GM18507 (cell line): ENCODE measurements at places on chromosomes 4 and X.

- no peak for DNase-seq
Observed at GRCh38 chrX:136255541-136255940, 4.3 kb upstream of the MAP7D3 start.

- no peak for DNase-seq
Observed at GRCh38 chr4:188627892-188628291, 488.7 kb downstream of the TRIML1 start.

GRCh38 chrX:130110379-130111219 lies at the start of gene ELF4:
ELF4 (minus strand) TSS chrX:130110497; CDS start chrX:130081330, 29,167 bp downstream.
- no peak for DNase-seq

- no peak for DNase-seq
Observed at GRCh38 chr4:1357356-1358248, 10.6 kb downstream of the UVSSA start.

DNA sequence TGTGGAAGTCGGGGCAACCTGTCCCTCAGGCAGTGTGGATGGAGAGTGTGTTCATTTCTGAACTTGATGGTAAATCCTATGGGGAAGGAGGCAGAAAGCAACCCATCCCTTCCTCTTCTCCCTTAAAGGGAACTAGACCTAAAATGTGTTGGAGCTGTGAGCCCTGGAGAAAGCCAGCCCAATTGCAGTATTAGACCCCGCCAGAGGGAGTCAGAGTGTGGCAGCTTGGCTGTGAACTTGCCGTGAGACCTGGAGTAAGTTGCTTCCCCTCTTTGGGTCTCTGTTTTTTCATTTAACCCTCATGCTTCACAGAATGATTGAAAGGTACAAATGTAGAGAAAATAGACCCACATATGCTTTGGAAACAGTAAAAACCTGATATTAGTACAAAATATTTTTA lies 108.7 kb upstream of the PAK3 start:
- DNase-seq, result no peak

DNA sequence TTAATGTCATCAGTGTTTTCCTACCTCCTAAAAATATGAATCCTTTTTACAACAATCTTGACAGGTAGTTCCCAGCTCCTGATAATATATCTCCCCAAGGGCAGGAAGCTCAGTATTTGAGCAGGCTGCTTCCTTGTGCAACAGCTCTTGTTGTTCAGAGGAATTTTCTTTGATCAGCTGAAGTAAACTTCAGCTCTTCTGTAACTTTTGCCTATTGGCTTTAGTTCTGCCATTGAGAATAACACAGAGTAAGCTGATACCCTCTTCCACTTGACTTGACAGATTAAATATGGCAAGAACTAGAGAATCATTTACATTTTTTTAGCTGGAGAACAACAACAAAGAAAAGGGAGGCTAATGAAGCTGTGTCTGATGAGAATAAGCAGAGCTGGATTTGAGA lies 75.2 kb downstream of the LUZP4 start:
- no peak for DNase-seq

GRCh38 chr4:15149839-15150592 lies 147.7 kb downstream of the CPEB2 start:
- peak; percentile 5 for DNase-seq

GRCh38 chr4:2964706-2965258 lies 1.4 kb downstream of the GRK4 start:
- DNase-seq, result no peak

DNA sequence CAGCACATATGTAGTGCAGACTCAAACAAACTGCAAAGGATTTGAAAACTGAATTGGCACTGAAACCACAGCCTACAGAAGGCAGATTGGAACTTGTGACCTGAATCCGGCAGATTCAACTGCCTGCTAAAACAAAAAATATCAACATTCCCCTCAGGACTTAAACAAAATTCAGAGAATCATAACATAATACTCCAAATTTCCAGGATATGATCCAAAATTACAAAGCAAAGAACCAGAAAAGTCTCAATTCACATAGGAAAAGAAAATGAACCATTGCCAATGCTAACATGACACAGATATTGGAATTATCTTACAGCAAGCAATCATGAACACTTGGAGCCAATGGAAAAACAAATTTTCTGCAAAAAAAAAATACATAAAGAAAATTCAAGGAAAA lies 250.4 kb downstream of the PRDM5 start:
- no peak for DNase-seq

GRCh38 chrX:47637546-47638195 lies 7.9 kb upstream of the CFP start:
- no peak for DNase-seq

DNA sequence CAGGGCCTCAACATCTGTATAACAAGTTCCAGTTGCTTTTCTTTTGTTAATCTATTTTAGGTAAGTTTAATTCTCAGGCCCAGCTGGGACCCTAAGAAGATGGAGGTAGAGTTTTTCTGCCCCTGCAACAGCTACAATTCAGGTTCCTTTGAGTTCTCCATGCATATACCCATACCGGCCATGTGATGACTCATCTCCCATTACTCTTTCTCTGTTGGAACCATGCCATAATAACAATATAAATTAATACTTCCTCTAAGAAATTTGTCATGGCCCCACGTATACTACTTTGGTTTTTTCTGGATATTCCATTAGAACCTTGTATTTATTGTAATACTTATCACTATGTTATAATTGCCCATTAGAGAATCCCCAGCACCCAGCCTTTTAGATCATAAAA lies 1.3 kb upstream of the INTU start:
- no peak for DNase-seq

- DNase-seq, result no peak
Observed at GRCh38 chrX:46381630-46382029, 163.6 kb downstream of the ZNF674 start.

DNA sequence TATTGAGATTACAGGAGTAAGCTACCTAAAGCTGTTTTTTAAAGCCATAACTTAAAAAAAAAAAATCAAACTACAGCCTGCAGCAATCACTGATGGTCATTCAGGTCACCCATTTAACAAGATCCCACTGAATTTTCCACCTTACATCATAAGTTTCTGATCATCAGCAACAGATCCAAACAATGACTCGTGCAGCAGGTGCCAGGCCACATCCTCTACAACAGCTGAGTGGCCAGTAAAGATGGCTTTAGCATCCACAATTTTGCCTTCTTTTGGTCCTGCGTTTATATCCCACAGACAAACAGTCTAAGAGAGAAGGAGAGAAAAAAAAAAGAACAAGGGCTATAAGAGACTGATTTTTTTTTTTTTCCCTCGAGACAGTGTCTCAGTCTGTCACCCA lies 16.6 kb downstream of the RBBP7 start:
- DNase-seq, result no peak

GRCh38 chr4:78581618-78582017 lies 30.0 kb downstream of the ANXA3 start:
- no peak for DNase-seq

DNA sequence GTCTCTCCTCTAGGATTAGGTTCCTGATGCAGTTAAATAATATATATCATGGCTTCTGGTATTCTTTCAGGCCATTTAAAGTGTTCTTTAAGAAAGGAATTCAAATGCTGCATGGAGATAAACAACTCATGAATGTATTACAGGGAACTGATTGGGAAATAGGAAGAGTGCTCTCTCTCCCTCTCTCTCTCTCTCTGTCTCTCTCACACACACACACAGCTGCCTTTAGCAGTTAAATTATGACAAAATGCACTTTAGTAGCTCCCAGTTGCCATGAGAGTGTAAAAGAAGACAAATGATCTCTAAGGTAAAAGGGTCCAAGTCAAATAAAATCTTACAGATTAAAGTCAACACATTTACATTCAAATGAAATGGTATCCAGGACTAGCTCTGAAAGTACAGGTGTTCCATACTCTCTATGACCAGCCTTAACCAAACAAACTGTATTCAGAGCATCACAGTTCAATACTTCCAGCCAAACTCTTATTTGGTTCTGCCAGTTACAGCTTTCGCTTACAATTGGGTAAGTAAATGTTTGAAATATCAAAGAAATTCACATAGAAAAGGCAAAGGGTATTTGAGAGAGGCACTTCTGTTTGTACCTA lies 94.7 kb upstream of the CXXC4 start:
- DNase-seq, result no peak

DNA sequence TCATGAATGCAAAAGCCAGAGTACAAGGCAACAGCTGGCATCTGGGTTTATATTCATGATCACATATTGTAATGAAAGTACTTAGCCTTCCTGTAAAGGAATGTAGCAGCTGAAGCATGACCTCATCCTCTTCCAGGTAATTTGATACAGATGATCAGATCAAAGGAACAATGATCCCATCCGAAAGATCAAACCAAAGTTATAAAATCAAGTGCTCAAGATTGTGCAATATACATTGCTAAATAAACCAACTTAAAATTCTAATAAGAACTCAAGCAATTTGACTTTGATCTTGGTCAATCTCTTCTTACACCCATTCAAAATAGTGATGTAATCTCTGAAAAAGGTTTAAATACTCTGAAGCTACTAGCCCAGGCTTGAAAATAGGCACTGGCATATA lies 113.1 kb upstream of the INPP4B start:
- DNase-seq, result no peak

DNA sequence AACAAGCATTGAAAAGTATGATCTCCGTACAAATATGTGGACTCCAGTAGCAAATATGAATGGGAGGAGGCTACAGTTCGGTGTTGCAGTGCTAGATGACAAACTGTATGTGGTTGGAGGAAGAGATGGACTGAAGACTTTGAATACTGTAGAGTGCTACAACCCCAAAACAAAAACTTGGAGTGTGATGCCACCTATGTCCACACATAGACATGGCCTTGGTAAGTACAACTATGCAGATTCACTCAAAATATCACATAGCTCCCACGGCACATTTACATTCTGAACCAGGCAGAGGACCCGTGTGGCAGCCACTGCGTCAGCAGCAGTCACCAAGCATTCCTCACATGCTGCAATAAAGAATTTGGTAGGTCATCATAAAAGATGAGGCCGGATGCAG lies 41.3 kb downstream of the KLHL5 start:
- no peak for DNase-seq

DNA sequence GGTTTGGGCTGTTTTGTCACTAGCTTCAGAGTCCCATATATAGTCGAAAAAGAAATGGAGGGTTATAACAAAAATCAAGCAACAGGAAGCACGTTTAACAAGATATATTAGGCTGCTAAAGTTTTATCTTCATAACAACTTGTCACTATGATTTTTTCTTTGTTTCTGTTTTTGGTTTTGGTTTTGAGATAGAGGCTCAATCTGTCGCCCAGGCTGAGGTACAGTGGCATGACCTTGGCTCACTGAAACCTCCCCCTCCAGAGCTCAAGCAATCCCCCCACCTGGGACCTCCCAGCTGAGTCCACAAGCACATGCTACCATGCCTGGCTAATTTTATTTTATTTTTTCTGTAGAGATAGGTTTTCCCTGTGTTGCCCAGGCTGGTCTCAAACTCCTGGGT lies 2664.4 kb downstream of the ARAP2 start:
- DNase-seq, result no peak

- DNase-seq, result no peak
Observed at GRCh38 chrX:13469963-13470684, 99.3 kb upstream of the EGFL6 start.

DNA sequence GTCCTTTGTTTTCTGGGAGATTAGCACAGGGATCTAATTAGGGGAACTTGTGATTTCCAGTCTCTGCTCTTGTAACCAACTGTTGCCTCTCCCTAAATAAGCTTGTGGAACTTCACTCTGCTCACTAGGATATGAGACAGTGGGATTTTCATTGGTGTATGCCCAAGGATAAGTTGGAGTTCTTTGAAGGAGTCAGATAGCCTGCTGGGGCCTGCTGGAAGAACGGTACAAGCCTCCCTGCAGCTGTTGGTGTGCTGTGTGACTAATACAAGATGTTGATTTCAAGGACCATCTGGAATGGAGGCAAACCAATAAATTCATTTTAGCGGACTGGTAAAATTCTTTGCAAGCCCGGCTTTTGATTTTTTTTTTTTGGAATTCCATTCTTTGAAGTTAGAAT lies 167.0 kb downstream of the AASDH start:
- no peak for DNase-seq

DNA sequence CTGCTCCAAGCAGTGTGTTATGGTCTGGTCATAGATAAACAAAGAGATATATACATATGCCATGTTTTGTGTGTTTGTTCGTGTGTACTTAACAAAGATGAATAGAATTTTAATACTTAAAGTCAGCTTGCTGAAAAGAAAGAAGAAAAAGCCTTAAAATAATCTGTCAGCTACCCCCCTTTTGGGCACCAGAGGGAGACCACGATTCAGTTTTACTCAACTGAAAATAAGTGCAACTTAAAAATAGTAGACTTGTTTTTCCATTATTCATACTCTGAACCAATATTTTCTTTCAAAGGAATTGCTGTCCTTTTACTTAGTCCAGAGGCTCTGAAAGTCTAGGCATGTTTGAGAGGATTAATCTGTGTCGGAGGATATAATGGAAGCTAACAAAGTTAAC lies 181.7 kb upstream of the AGTR2 start:
- DNase-seq, result no peak

GRCh38 chrX:53421772-53422085 lies 725 bp downstream of the SMC1A start:
- no peak for DNase-seq

GRCh38 chrX:18973527-18974192 lies 10.3 kb downstream of the PHKA2 start:
- no peak for DNase-seq

- DNase-seq, result no peak
Observed at GRCh38 chr4:10734697-10735096, 50.1 kb upstream of the CLNK start.

- no peak for DNase-seq
Observed at GRCh38 chrX:76977452-76977851, 469.7 kb upstream of the FGF16 start.

DNA sequence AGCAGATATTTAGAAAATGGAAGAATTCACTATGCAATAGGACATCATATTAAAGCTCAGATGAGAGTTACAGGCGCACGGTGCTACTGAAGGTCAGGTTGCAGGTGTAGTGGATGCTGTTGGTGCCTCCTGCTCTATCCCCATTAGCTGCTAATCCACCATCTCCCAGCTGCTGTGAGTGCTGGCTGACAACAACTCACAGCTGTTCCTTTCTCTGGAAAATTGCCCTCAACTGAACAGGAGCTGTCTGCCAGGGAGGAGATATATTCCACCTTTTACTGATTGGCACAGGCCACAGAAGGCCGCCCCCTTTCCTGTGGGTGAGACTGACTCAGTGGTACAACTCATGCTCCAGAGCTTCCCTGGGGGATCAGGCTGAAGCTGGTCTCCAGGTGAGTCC lies 48.7 kb downstream of the UCHL1 start:
- no peak for DNase-seq

DNA sequence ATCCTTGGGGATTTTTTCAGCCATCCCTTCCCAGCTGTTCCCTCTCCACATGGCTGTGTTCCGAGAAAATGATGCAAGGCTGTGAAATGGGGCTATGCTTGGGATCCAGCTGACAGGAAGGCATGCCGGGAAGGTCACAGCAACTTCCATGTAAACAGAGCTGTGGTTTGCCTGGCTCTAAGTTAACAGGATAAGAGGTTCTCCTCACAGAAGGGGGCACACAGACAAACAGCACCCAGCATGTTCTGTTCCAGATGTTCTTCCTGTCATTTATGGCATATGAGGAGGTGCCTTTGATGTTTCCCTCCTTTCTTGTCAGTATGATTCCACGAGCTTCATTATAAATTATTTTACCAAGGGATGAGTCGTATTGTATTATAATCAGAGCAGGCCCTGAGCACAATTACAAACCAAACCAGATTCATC lies 220.7 kb downstream of the ANTXR2 start:
- no peak for DNase-seq
